Endothelial cell (in vitro differentiated cells): ENCODE measurements at places on chromosomes 12 and 14.

- H3K36me3 ChIP-seq = peaks cover 31% of the 10 kb centered on the region
- H3K4me3 ChIP-seq = no peak overlapping the region
- peaks cover 6% of the 10 kb centered on the region for H3K4me1 ChIP-seq
- no peak for DNase-seq
Observed at GRCh38 chr12:57813111-57813970, 5.2 kb downstream of the AVIL start.

GRCh38 chr12:76916170-76916540, 37.3 kb upstream of the CSRP2 start:
- H3K27ac ChIP-seq = no peak overlapping the region
- H3K4me3 ChIP-seq = no peak overlapping the region
- DNase-seq = no peak
- H3K36me3 ChIP-seq = no peaks in the 10 kb centered on the region

DNA sequence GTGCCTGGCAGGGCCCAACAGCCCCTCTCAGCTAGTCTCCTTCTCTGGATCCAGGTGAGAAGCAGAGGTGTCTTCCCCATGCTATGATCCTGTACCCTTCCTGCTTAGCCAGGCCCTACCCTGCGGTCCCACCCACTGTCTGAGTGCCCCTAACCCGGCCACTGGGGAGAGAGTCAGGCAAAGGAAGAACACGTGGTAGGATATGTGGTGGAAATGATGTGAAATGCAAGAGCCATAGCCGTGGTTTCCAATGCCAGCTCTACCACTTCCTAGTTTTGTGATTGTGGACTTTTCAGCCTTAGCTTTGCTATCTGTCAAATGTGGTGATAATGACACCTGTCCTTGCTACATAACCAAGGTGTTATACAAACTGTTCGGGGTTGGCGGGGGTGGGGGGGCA, 15.8 kb downstream of the KRT2 start:
- peaks cover 1% of the 10 kb centered on the region for H3K27me3 ChIP-seq
- no peaks in the 10 kb centered on the region for H3K36me3 ChIP-seq
- H3K4me3 ChIP-seq = no peak overlapping the region
- no peak overlapping the region for H3K27ac ChIP-seq
- no peak for DNase-seq
- H3K4me1 ChIP-seq = peaks cover 3% of the 10 kb centered on the region

GRCh38 chr12:49344486-49345050, 2.1 kb upstream of the DNAJC22 start:
- no peak overlapping the region for H3K27ac ChIP-seq
- DNase-seq = no peak
- peaks cover 24% of the 10 kb centered on the region for H3K4me1 ChIP-seq
- no peak overlapping the region for H3K4me3 ChIP-seq
- no peaks in the 10 kb centered on the region for H3K36me3 ChIP-seq
- peaks cover 37% of the 10 kb centered on the region for H3K27me3 ChIP-seq
